ENCODE measurements at places on chromosomes 13 and 19. TPM values are rescaled to one million over a fixed set of nuclear protein-coding genes. Genes with fewer than 3 reads are reported as not detected.

ZNF606 gene
- total RNA-seq: 24.5 TPM

KLK12 gene
- not detected for total RNA-seq

ZIC2 gene
- 376 TPM for total RNA-seq

LIM2 gene
- not detected for total RNA-seq
